Esophagus muscularis mucosa (tissue), 4 donors: ENCODE measurements at places on chromosomes 1 and 21. TPM values are rescaled to one million over a fixed set of nuclear protein-coding genes. Genes with fewer than 3 reads are reported as not detected.

The TDRD5 gene
- total RNA-seq = 0.06 TPM

The RABIF gene
- total RNA-seq = 6.4 TPM

The CLEC20A gene
- not detected for total RNA-seq

GRCh38 chr1:246004301-246004700 is 502.8 kb downstream of the SMYD3 start:
- H3K4me1 ChIP-seq = peaks cover 34% of the 10 kb centered on the region
- H3K27me3 ChIP-seq = no peaks in the 10 kb centered on the region
- no peak overlapping the region for H3K4me3 ChIP-seq
- DNase-seq = no peak
- no peaks in the 10 kb centered on the region for H3K36me3 ChIP-seq

DNA sequence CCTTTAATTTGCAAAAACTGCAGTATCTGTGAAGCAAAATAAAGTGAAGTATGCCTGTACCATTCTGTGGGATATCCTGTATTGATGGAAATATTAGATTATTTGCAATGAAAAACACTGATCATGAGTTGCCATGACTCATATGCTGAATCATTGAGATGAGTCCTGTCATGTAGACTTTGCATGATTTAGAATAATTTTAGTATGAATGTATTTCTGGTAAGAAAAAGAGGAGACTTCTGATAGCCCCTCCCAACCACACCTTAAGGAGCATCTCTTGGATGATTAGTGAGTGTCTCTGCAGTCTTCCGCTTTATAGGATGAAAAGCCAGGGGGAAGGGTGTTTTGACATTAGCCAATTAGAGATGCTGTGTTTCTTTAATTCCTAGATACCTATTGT is 55.2 kb upstream of the PTGS2 start:
- H3K27me3 ChIP-seq = no peaks in the 10 kb centered on the region
- no peaks in the 10 kb centered on the region for H3K36me3 ChIP-seq
- DNase-seq = no peak
- no peak overlapping the region for H3K27ac ChIP-seq

The ACTA1 gene
- 0.29 TPM for total RNA-seq

The CNTN2 gene
- total RNA-seq = 1.9 TPM

DNA sequence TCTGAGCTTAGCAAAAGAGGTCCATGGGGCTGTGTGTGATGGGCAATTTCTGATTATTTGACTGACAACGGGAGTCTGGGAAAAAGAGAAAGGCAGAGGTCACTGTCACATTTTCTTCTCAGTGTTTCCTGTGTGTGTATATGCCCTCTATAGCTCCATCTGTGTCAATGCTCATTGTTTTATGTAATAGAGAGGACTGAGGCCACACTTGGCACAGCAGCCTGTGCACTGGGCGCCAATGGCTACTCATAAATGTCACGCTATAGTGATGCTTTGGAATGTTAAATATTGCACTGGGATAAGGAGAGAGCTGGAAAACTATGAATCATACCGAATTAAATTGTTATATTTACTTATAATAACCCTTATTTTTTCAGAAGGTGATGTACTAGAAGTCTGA is 365.4 kb downstream of the NEGR1 start:
- no peak for DNase-seq
- H3K4me1 ChIP-seq = no peaks in the 10 kb centered on the region
- H3K27ac ChIP-seq = no peak overlapping the region
- H3K36me3 ChIP-seq = no peaks in the 10 kb centered on the region
- H3K4me3 ChIP-seq = no peak overlapping the region
- no peaks in the 10 kb centered on the region for H3K27me3 ChIP-seq

DNA sequence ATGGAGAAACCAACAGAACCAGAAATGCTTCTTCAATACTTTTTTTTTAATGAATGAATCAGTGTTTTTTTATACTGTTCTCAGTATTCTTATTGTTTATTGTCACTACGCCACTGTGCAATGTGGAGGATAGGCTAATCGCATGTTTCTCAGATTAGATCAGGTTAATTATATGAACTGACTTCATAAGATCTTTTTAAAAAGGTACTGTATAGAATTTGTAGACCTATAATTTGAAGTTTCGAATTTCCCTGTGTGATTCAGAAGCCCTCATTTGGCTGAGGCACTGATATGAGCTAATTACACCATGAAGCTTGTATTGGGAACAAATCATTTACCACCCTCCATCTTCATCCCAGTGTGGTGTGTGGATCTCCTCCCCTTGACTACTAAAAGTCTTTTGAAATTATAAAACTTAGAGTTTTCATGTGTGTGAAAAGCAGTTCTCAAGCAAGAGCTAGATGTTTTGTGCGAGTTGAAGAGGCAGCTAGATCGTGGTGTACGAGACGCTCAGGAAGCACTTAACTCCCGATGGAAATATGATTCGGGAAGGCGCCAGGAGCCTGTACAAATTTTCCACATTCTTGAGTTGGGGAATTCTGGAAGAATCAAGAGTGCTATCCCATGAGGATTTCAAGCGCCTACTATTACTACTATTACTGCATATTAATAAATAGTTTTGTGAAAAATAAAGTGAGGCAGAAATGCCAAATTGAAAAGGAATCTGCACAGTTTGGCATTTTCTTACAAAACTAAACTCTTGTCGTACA is 52.1 kb upstream of the KCNE2 start:
- no peaks in the 10 kb centered on the region for H3K36me3 ChIP-seq
- no peaks in the 10 kb centered on the region for H3K4me1 ChIP-seq
- no peaks in the 10 kb centered on the region for H3K27me3 ChIP-seq
- no peak overlapping the region for H3K4me3 ChIP-seq

GRCh38 chr1:55074455-55074854 is 35.1 kb downstream of the PCSK9 start:
- no peaks in the 10 kb centered on the region for H3K27me3 ChIP-seq
- no peaks in the 10 kb centered on the region for H3K4me1 ChIP-seq
- DNase-seq = peak; percentile 45

- no peak for DNase-seq
- no peak overlapping the region for H3K4me3 ChIP-seq
- H3K27ac ChIP-seq = no peak overlapping the region
- H3K27me3 ChIP-seq = no peaks in the 10 kb centered on the region
- no peaks in the 10 kb centered on the region for H3K4me1 ChIP-seq
These were observed 121.2 kb downstream of the PTPN14 start for GRCh38 chr1:214429951-214430770.

The CCDC27 gene
- total RNA-seq = not detected

DNA sequence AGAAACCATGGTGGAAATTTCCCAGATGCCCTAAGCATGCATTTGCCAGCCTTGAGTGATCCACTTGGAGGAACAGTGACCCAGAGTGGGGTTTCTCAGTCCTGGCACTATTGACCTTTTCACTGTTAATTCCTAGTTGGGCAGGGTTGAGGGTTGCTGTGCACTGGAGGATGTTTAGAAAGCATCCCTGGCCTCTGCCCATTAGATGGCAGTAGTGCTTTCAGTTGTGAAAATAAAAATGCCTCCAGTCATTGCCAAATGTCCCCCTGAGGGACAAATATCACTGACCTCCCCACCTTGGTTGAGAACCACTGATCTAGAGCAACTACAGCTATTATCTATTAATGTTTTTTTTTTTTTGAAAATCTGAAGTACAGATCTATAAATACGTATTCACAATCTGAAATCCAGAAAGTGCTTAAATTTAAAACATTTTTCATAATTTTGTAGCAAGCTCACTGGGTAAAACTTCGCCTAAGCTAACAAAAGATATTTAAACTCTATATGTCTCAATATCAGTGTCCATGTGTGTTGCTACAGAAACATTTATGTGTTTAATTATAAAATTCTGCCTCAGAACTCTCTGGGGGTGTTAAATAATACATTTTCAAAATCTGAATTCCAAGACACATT is 27.3 kb downstream of the F3 start:
- peaks cover 6% of the 10 kb centered on the region for H3K4me1 ChIP-seq
- H3K27me3 ChIP-seq = no peaks in the 10 kb centered on the region
- DNase-seq = no peak
- H3K27ac ChIP-seq = no peak overlapping the region
- H3K4me3 ChIP-seq = no peak overlapping the region
- no peaks in the 10 kb centered on the region for H3K36me3 ChIP-seq

- no peak for DNase-seq
- H3K27ac ChIP-seq = no peak overlapping the region
- no peaks in the 10 kb centered on the region for H3K36me3 ChIP-seq
- H3K27me3 ChIP-seq = no peaks in the 10 kb centered on the region
- H3K4me3 ChIP-seq = no peak overlapping the region
These were observed 12.2 kb downstream of the PTCH2 start for GRCh38 chr1:44830900-44831304.

DNA sequence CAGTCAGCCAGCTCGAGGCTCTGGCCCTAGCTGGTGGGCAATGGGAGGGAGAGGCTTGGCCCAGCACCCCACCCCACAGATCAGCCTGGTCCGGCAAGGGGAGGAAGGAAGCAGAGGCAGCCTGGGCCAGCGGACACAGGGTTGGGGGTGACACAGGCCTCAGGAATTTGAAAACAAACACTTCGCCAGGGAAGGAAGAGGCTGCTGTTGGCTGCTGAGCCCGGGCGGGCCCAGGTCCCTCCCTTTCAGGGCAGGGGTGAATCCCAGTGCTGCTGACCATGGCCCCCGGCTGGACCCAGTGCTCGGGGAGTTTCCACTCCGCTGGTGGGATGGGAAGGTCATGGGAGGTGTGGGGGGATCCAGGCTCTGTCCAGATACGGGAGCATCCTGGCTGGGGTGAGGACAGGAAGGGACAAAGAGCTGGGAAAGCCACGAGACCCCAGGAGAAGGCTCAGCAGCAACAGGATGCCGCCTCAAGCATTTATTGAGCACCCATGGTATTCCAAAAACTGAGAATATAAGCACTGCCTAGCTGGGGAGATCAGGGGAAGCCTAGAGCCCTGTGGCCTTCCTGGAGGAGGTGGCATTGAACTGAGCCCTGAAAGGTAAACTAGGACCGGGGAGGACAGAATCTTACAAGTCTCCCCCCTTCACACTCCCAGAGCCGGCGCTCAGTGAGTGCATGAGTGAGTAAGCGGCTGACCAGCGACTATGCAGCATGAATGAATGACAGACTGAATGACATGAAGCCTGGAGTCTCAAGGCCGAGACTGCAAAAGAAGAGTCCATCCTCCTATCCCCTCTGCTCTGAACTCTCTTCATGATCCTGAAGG is 26.2 kb upstream of the EPHA2 start:
- peak overlapping the region; percentile 8 for H3K4me3 ChIP-seq
- H3K36me3 ChIP-seq = no peaks in the 10 kb centered on the region
- H3K27me3 ChIP-seq = no peaks in the 10 kb centered on the region
- DNase-seq = peak; percentile 96
- peak overlapping the region; percentile 88 for H3K27ac ChIP-seq
- peaks cover 63% of the 10 kb centered on the region for H3K4me1 ChIP-seq

GRCh38 chr1:180262628-180263488 is 32.8 kb downstream of the LHX4 start:
- DNase-seq = no peak
- peaks cover 16% of the 10 kb centered on the region for H3K27me3 ChIP-seq
- no peak overlapping the region for H3K4me3 ChIP-seq

DNA sequence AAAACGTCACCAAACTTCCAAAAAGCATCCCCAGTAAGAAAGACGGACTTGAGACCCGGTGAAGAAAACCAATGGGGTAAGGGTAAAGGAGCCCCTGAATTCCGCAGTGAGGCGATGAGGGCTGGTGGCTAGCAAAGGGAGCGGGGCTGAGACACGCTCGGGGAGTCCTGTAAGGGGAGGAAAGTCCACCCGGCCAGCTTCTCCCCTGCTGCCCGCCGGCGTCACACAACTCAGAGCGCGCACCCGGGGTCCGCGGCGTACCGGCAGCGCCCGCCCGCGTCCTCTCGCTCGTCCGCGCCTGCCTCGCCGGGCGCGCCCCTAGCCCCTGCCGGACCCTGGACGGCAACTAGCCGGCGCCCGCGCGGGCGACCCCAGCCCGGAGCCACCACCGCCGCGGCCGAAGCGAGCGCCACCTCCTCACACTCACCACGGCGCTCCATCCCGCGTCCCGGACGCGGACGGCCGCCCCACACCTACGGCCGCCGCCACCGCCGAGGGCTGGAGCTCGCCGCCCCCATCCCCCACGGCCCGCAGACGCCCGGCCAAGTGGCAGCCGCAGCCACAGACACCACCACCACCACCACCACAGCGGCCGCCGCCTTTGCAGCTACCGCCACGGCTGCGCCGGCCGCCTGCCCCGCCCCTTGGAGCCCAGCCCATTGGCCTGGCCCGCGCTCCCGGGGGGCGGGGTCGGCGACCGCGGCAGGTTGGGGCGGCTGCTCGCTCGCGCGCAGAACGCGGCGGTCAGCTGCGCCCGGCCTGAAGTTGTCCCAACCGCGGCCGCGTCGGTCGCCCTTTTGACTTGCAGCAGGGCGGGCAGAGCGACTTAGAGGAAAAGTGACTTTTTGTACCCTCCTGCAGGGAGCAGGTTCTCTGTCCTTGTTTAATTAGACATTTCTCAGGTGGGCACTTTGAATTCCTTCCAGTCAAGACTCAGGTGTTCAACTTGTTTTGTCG is 10.0 kb upstream of the ARHGAP29 start:
- peak overlapping the region; percentile 77 for H3K27ac ChIP-seq
- no peaks in the 10 kb centered on the region for H3K27me3 ChIP-seq
- DNase-seq = no peak
- peak overlapping the region; percentile 79 for H3K4me3 ChIP-seq
- peaks cover 20% of the 10 kb centered on the region for H3K4me1 ChIP-seq
